ENCODE measurements at places on chromosomes 1 and 21.

DNA sequence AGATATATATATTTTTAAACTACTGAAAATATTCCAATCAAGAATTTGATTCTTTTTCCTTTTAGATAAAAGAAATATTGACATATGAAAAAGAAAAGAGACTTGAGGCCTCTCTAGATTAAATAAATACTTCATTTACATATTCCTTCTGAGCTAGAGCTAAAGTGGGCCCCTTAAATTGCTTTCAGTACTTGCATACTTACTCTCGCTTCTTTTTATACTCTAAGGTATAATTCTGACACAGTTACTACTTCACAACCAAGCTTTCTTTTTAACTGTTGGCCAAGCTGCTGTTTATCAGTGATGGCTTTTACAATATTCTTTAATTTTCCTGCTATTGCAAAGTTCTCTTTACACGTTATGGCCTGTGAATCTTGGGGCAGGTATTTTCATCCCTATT is 24.6 kb downstream of the EXTL2 start:
- DNase-seq = no peak

- DNase-seq = no peak
Measured at GRCh38 chr1:209042413-209042812, 541.1 kb upstream of the CAMK1G start.

GRCh38 chr1:33260439-33260838 is 4.1 kb downstream of the ZNF362 start:
- DNase-seq = no peak

GRCh38 chr1:56548571-56548970 is 30.8 kb downstream of the PLPP3 start:
- DNase-seq = no peak

DNA sequence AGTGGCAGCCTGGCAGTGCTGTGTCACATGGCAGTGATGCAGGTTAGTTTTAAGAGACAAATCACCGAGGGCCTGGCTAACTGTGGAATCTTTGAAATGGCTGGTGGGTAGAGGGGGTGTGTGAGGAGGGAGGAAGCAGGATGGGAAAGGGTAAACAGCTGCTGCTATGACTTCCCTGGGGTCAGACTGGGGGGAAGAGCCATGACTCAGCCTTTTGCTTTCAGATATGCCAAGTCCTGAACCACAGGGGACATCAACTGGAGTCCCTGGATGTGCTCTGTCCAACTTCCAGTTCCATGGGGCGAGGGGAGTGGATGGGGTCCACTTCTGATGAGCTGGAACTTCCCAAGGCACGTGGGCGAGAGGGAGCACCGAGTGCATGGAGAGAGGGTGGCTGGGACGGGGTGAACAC is 121.1 kb upstream of the ADAR start:
- DNase-seq = no peak

GRCh38 chr1:154860156-154860870 is 9.8 kb downstream of the KCNN3 start:
- DNase-seq = no peak

DNA sequence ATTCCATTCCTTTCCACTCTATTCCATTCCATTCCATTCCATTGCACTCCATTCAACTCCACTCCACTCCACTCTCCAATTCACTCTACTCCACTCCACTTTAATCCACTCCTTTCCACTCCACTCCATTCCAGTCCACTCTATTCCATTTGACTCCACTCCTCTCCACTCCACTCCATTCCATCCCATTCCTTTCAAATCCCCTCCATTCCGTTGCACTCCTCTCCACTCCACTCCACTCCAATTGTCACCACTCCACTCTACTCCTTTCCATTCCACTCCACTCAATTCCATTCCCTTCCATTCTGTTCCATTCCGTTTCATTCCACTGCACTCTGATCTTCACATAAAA is 2563.7 kb upstream of the TPTE start:
- no peak for DNase-seq

- no peak for DNase-seq
Measured at GRCh38 chr1:208137193-208137592, 107.0 kb downstream of the PLXNA2 start.

- no peak for DNase-seq
Measured at GRCh38 chr1:187621951-187622350, 793.2 kb downstream of the PLA2G4A start.

DNA sequence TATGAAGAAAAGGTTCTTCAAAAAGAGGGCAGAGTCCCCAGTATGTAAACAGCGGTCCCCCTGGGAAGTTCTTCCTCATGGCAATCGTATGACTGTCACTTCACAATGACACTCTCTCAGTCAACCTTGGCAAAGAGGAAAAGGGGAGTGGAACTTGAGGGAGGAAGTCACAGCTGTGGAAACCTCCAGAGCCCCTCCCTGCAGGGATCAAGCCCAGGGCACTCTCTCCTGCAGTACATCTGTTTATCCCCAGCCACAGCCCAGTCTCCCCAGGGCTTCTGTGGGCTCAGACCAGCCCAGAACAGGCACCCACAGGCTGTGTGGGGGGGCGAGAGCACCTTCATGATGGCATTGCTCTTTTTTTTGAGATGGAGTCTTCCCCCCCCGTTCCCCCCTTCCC is 2.0 kb downstream of the ATP13A2 start:
- no peak for DNase-seq

DNA sequence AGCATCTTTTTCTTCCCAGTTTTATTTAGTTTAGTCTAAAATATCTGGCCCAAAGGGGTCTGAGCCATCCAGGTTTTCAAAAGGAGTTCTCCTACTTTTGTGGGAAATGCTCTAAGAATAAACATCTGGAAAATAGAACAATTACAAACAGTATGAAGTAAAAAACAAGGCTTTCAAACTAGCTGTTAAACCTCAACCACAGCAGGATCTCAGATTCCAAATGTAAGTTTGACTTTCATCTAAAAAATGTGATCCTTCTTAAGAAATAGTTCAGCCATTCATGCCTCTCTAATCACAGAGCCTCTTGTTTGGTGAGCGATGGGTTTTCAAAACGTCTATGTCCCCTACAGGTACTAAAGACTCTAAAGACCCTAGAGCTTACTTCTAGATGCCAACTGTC is 413.5 kb downstream of the DUSP10 start:
- DNase-seq = no peak

DNA sequence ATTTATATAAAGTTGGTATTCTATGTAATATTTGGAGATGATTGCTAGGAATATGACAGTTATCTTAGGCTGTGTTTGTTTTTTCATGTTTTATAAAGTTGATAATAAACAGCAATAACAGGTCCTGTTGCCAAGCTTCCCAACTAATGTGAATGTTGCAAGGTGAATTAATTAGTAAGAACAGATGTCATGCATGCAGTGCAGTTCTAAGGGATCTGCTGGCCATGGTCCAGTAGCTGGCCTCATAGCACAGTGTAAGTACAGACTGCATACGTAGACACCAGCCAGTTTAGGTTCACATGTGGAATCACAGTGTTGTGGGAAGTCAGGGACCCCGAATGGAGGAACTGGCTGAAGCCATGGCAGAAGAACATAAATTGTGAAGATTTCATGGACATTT is 478.2 kb downstream of the NEGR1 start:
- DNase-seq = no peak

DNA sequence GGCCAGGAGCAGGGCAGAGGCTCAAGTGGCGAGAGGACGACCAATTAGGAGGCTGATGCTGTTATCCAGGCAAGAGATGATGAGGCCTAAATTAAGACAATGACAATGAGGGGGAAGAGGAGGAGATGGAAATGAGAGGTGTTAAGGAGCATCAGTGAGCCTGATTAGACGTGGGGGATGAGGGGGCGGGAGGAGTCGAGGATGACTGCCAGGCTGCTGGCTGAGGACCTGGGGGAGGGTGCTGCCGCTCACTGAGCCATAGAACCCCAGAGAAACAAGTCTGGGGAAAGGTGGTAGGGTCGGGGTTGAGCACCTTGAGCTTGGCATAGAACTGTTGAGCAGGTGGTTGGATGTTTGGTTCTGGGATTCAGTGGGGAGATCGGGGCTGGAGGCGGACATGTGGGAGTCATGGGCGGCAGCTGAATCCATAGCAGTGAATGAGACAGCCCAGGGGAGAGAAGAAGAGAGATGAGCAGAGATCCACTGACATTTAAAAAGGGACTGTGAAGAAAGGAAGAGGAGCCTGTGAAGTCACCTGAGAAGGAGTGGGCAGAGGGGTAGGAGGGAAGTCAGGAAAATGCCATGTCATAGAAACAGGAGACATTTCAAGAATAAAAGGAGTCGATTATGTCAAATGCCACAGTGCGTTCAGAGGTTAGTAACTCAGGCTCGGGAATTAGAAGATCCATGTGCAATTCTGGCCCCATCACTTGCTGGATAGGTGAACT is 28.5 kb downstream of the DLGAP3 start:
- DNase-seq = no peak

DNA sequence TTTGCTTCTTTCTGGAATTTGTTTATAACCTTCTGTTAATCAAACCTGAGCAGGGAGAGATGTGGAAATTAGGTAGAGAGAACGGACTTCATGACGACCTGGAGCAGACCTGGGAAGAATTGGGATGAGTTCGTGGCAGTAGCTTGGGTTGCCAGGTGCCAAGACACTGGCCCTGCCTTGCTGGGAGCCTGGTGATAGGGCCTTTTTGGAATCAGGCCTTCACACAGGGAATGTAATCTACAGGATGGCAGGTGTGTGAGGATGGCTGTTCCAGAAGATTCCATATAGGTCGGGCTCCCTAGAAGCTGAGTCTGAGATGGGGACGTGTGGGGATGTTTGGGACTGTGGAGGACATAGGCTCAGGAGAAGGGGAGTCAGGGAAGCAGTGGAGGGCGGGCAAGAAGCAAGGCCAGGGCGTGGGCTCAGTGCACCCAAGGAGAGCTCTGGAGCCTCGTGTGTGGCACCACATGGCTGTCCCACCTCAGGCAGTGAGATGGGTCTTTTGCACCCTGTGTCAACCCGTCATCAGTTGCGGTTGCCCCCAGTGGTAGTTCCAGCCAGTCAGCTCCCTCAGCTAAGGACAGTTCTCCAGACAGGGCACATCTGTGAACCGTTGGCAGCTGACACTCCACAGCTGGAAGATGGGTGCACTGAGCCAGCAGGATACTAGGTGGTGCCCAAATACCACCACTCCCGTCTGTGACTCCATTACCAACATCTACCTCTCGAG is 395.9 kb downstream of the MATN1 start:
- no peak for DNase-seq

GRCh38 chr1:14835725-14836124 is 237.2 kb downstream of the KAZN start:
- DNase-seq = no peak

- DNase-seq = no peak
Measured at GRCh38 chr21:42632336-42632751, 21.1 kb upstream of the PDE9A start.

DNA sequence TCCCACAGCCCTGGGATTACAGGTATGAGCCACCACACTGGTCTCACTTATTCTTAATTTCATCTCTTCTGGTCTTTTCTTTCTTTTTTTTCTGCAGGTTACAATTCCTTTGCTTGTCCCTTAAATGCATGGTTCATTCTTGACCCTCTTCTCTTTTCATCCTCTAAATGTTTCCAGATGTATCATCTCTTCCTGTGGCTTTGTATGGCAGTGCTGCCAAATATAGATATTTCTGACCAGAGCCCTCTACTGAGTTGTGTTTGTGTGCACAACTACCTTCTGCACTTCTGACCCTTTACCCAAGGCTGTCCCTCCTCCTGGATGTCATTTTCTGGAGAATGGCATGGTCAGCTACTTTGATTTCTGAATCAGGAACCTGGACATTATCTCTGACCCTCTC is 32.5 kb downstream of the OLFML3 start:
- DNase-seq = no peak

GRCh38 chr1:59078866-59079265 is 218.0 kb upstream of the FGGY start:
- no peak for DNase-seq

DNA sequence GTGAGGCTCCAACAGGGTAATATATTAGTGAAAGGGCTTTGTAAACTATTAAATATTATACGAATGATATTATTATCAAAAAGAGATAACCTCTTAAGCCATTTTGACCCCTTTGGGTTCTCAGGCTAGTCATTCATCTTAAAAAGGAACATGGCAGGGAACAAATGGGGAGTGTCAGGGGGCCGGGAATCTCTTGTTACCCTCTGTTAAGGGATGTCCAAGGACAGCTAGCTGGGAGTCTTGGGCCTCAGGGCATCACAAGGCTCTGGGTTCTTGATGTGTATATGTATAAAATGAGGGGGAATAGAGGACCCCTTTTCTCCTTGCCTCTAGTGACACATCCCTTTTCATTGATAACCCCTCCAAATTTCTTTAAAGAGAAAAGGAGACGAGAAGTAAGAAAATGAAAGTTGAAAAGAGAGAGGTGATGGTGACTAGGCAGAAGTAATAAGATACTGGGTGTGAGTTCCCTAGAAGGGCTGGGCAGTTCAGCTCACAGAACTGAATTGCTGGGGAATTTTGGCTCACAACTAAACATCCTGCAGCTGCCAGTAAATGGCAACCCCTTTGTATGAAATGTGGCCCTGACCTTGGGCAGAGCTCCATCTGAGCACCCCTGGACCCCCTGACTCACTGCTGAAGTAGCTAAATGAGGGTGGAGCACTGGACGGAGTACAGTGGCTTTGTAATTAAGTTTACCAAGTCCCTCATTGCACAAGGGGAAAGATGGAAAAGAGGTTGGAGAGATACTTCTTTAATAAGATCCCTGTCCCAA is 20.0 kb upstream of the ZNF326 start:
- DNase-seq = no peak

GRCh38 chr1:3495776-3496745 is 41.6 kb downstream of the ARHGEF16 start:
- no peak for DNase-seq

- no peak for DNase-seq
Measured at GRCh38 chr1:27001570-27002360, 8.3 kb downstream of the TRNP1 start.

- DNase-seq = no peak
Measured at GRCh38 chr1:21857840-21858670, 46.0 kb downstream of the LDLRAD2 start.

DNA sequence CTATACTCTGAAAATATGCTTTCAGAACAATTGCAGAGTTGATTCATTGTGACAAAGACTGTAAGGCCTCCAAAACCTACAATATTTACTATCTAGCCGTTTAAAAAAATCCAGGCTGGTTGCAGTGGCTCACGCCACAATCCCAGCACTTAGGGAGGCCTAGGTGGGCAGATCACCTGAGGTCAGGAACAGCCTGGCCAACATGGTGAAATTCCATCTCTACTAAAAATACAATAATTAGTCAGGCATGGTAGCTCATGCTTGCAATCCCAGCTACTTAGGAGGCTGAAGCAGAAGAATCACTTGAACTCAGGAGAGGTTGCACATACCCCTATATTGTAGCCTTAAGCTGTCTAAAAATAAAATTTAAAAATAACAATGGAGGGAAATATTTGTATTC is 5.3 kb upstream of the TFF2 start:
- DNase-seq = no peak
